ENCODE measurements at places on chromosomes 1 and 21. TPM values are rescaled to one million over a fixed set of nuclear protein-coding genes. Genes with fewer than 3 reads are reported as not detected.

DNA sequence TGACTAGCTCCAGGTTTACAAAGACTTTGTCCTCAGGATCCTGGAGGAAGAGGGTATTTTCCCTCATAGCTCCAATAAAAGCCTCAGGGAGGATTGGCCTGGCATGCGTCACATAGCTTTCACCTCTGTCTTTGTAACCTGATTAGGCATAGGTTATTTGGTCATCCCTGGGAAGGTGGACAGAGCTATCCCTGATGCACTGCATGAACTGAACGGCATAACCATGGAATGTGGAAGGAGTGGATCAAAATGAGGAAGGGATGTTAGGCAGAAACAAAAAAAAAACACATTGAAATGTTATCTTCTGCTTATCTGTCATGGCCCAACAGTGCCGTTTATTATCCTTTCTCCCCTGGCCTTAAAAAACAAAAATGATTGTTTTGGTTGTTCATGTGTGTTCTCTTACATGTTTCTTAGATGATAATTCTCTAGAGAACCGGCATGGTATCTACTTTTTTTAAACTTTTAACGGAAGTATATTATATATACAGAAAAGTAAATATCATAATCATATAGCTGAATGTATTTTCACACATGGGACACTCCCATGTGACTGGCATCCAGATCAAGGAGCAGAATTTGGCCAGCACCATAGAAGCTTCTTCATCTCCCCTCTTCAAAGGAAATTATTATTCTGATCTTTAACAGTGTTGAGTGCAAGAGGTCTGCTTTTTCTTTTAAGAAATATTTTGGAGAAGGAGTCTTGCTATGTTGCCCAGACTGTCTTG is 85.3 kb downstream of the RPS6KC1 start:
- DNase-seq, result no peak

DNA sequence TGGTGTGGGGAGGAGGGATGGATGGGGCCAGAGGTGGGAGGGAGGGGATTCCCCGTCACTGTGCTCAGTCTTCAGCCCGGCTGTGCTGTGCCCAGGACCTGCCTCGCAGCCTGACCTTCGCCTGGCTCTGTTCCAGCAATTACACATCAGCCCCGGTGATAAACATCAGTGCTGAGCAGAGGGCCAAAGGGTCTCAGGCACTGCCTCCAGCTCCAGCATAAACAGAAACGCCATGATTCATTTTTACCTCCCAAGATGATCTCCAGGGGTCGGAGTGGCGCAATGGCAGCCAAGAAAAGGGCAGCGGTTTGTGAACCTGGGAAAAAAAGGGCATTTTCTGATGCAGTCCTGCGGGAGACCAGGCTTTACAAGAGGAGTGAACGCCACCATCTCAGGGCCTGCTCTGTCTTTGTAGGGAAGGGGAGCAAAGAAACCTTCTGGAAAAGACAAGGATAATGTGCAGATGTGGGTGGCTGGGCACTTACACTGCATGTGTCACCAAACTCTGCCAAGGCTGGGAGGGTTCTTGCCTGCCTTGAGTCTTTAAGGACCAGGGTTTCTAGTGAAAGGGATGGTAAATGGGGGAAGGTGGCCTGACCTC is 28.1 kb downstream of the SHISA4 start:
- peak; percentile 97 for DNase-seq

DNA sequence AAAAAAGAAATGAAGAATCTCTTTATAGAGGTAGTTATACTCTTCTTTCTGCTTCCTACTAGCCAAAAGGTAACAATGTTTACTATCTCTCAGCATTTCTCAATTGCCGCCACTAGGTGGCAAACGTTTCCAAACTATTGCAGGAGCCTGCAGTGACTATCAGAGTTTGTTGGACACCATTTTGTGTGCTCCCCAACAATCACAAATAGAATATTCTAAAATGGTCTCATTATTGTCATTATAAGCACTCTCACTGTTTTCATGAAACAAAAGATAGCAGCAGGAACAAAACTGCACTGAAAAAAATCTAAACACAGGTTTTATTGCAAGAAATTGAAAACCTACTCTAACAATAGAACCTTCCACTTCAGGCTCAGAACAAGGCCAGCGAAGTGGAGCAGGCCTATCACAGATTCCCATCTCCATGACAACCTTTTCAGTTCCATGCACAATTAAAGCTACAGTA is 83.9 kb upstream of the PLPPR4 start:
- peak; percentile 90 for DNase-seq

GRCh38 chr1:158674302-158674701 is 12.2 kb downstream of the SPTA1 start:
- DNase-seq, result no peak

DNA sequence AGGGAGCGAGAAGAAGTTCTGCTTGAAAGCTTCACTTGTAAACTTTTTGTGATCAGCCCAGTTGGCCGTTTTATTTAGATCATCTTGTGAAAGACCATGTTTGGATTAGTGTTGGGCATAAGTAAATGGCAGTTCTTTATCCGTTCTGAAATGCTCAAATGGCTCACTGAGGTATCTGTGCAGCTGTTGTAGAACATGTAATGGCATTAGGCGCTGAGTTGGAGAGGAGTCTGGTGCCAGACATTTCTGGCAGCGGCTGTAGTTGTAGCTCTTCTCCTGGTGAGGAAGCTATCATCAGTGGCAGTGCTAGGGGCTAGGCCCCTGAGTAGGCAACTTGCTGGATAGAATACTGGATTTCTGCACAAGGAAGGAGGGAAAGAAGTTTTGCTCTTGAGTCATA is 321.6 kb downstream of the LMO4 start:
- no peak for DNase-seq

DNA sequence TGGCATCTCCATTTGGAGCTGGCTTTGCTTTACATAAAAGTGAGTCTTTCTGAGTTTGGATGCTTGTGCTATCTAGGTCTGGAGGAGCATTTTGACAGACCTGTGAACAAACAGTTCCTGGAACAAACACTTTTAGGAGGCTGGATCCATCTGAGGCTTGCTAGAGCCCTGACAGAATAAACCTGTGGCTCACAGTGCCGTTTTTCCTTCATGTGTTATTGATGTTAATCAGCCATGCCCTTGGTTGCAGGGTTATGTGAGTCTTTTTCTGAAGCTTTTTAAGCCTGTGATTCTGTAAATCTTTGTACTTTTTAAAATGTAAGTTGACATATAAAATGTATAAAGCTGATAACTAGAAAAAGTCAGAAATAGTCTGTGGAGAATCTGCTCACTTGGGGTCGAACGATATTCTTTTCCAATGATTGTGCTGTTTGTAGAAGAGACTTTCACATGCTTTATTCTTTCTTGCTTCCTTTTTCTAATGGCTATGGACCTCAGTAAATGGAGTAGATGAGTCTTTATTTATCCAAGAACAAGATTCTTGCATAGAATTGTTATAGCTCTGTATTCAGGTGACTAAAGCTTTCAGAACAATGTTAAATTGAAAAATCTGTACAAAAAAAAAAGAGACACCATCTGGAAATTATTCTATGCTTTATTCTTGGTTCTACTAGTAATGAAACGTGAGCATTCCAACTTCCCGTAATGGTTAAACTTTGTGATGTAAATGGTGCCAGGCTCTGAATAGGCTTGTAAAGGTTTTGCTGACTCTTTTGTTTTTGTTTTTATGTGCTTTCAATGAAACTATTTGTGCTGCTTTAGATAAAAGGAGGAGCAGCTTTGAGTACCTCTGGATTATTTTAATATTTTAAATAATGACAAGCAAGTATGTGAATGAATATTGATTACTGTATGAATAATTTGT is 53.7 kb downstream of the CACHD1 start:
- no peak for DNase-seq

DNA sequence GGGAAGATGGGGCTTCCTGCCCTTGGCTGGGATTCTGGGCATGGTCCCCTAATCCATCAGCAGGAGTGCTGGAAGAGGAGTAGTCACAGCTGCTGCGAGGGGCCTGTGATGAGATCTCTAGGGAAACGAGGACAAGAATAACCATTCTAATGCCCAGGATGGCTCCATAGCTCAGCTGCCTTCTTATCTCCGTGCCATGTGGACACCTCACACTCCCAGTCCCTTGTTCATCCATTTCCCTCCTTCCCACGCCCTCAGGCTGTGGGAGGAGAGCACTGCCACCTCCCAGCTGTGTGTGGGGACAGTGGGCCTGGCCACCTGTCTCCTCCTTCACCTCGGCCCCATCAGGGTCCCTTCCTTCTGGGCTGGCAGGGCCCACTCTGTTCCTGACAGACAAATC is 16.1 kb upstream of the ETV3 start:
- no peak for DNase-seq

GRCh38 chr1:66944330-66945274 is 19.8 kb downstream of the MIER1 start:
- peak; percentile 80 for DNase-seq

DNA sequence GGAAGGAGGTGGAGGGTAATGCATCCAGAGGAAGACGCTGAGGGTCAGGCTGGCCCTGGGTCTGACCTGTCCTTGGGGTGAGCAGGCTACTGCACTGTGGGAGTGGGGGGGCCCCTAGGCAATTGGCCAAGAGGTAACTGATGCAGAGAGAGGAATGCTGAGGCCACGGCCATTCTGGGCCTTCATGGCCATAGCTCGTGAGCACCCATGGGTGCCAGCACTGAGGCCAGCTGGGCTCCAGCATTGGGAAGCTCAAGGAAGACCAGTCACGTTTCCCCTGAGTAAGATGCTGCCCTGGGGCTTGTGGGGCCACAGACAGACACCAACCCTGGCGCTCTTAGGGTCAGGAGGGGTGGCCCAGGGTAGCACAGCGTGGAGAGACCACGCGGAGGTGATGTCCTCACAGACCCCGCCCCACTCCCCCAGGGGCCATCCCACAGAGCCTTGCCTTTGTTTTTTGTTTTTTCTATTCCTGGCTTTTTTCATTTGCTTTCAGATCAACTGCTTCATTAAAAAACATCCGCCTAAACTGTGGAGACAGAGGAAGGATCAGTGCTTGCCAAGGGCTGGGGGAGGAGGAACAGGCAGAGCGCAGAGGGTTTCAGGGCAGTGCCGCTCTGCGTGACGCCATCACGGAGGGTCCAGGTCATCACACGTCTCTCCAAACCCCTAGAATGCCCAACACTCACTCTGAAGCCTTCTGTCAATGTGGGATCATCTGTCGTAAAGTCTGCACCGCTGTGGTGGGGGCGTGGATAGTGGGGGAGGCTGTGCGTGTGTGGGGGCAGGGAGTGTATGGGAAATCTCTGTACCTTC is 61.1 kb downstream of the SIK1 start:
- DNase-seq, result no peak

- DNase-seq, result no peak
These were observed 69.0 kb downstream of the VWA5B1 start for GRCh38 chr1:20359451-20360330.

DNA sequence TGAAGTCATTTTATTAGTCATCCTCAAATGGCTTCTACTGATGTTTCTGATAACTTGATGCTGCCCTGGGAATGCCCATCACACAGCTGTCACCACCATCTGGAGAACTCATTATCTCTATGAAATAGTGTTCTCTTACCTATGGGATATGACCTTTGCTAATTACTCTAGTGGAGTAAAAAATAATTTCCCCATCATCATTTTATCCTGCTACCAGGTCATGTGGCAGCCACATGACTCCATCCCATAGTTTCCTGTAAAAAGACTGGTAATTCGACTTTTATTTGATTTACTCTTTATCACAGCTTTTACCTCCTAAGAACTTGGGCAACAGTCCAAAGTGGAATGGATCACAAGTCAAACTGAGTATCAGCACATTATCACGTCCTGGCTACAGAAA is 76.1 kb upstream of the USP25 start:
- no peak for DNase-seq

- DNase-seq, result peak; percentile 73
These were observed 14.1 kb downstream of the PEA15 start for GRCh38 chr1:160219062-160219929.

GRCh38 chr1:213466541-213466940 is 415.5 kb downstream of the RPS6KC1 start:
- DNase-seq, result no peak

GRCh38 chr1:170530972-170531757 is 801 bp upstream of the GORAB start:
- peak; percentile 9 for DNase-seq

DNA sequence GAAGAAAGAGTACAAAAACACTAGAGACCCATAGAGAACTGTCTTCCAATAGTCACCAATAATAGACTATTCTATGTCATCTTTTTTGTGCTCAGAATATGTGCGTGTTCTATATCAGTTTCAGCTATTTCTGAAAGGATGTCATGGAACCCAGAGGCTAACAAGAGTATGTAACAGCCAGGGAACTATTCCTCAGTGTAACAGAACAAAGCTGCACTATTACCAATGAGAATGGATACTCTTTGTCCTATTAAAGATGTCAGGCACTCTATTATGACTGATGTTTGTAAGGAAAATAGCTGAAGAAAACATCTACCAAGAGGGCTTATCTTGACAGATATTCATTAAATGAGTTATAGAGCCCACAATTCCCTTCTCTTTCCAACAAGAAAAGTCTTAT is 8.6 kb upstream of the LRRC8C start:
- no peak for DNase-seq

DNA sequence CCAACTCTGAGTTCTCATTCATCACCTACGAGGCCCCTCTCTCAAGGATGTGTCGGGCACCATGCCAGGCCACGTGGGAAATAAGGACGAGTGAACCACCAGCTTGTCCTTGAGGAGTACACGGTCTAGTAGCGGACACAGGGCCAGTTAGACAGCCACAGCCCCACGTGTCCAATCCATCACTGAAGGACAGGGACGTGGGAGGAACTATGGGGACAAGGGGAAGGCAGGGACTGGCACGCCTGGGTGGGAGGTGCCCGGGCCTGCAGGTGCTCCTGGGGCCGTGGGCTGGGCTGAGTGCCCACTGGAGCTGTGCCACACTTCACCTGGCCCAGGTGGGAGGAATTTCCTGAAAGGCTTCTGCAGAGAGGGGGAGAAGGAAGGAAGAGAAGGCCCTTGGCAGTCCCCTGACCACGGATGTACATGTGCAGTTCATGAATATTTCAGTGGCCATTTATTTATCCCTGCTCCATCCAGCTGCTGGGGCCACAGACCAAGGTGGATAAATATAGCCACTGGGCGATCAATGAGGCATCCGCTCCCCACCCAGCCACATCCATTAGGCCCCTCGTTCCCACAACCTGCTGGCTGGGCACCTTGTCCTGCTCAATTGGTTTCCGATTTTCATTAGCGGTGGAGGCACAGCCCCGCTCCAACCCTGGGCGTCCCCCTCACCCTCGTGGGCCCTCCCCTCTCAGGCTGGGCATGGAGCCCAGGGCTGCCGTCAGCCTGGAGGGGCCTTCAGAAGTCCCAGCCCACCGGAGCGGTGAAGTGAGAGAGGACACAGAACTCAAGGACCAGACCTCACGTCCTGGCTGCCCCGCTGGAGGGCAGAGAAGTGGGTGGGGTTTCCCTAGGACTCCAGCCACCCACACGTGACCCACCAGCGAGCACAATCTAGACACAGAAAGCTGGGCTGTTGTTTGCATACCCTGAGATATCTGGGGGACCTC is 59.5 kb downstream of the CASZ1 start:
- no peak for DNase-seq

The RAP1A gene
- 57.1 TPM for total RNA-seq

The BGLAP gene
- total RNA-seq, result 2.4 TPM

The ITLN2 gene
- not detected for total RNA-seq

The ASAP3 gene
- total RNA-seq, result 14.2 TPM

The RAP1GAP gene
- 0.20 TPM for total RNA-seq

The CHI3L2 gene
- total RNA-seq, result not detected
